CD4-positive, alpha-beta memory T cell (primary cell): ENCODE measurements at places on chromosomes 2 and 18. TPM values are rescaled to one million over a fixed set of nuclear protein-coding genes. Genes with fewer than 3 reads are reported as not detected.

GRCh38 chr18:47118981-47119380 lies 31.3 kb downstream of the HDHD2 start:
- no peak for DNase-seq
- H3K4me3 ChIP-seq, result no peak overlapping the region
- no peaks in the 10 kb centered on the region for H3K27me3 ChIP-seq
- H3K27ac ChIP-seq, result no peak overlapping the region
- peaks cover 7% of the 10 kb centered on the region for H3K36me3 ChIP-seq

DNA sequence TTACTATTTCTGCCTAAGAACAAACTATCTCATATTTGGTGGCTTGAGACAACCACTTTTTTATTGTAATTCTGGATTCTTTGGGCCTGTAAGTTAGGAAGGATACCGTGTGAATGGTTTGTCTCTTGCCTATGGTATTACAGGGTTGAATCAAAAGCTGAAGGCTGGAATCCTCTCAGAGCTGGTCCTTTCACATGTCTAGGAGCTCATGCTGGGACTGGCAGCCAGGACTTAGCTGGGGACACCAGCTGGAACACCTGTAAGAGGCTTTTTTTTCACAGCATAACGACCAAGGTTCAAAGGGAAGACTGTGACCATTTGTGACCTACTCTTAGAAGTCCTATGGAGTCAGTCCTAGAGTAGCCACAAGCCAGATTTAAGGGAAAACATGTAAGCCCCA lies 226.3 kb downstream of the ZNF804A start:
- no peaks in the 10 kb centered on the region for H3K36me3 ChIP-seq
- H3K4me1 ChIP-seq, result no peaks in the 10 kb centered on the region
- H3K27me3 ChIP-seq, result no peaks in the 10 kb centered on the region
- H3K27ac ChIP-seq, result no peak overlapping the region

The TMEFF2 gene
- polyA plus RNA-seq, result not detected

- H3K4me3 ChIP-seq, result peak overlapping the region; percentile 32
- no peaks in the 10 kb centered on the region for H3K27me3 ChIP-seq
- H3K36me3 ChIP-seq, result peaks cover 6% of the 10 kb centered on the region
- peak overlapping the region; percentile 52 for H3K27ac ChIP-seq
- peak; percentile 65 for DNase-seq
Observed at GRCh38 chr2:203718087-203718486, 11.6 kb downstream of the CD28 start.

DNA sequence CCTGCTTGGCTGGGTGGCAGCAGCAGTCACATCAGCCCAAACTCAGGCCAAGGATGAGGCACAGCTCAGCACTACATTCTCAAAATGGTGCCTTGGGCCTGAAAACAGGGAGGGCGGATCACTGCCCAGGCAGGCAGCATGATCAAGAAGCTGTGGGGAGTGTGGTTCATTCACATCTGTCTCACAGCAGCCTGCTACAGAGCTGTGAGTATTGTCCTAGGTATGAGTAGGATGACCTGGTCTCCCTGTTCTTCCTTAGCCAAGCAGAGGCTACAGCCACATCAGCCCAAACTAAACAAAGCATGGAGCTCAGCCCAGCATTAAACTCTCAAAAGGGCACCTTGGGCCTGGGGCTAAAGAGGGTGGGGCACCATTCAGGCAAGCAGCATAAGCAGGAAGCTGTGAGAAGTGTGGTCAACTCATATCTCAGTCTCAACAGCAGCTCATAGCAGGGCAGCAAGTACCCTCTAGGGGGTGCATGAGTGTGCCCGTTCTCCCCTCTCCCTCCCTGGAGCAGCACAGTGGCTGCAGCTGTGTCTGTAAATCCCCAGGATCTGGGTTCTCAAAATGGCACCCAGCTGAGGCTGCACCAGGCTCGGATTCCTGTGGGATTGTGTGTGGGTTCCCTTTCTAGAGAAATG lies 139.6 kb downstream of the TRABD2A start:
- H3K36me3 ChIP-seq, result no peaks in the 10 kb centered on the region
- H3K27ac ChIP-seq, result no peak overlapping the region
- peaks cover 22% of the 10 kb centered on the region for H3K4me1 ChIP-seq
- DNase-seq, result peak; percentile 58
- H3K4me3 ChIP-seq, result no peak overlapping the region
- H3K27me3 ChIP-seq, result no peaks in the 10 kb centered on the region

DNA sequence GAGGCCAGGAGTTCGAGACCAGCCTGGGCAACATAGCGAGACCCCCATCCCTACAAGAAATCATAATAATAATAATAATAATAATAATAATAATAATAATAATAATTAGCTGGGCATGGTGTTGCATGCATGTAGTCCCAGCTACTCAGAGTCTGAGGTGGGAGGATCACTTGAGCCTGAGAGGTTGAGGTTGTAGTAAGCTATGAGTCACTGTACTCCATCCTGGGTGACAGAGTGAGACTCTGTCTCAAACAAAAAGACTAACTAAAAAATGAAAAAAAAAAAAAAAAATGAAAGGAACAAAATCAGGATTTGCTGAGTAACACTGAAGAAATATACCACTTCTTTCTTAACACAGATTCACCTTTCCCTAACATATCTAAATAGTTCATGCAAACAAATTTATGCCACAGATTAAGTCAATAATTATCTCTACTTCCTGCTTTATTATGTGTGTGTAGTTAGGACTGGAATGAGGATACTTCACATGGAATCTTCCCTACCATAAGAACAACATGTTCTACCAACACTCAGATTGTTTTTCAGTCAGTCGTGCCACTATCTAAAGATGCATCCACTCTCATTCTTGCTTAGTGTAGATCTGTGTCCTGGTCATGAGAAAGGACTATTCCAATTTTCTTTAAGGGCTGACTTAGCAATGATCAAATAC lies 928.7 kb downstream of the SLC4A3 start:
- H3K27me3 ChIP-seq, result no peaks in the 10 kb centered on the region
- no peak overlapping the region for H3K4me3 ChIP-seq
- H3K27ac ChIP-seq, result no peak overlapping the region
- H3K36me3 ChIP-seq, result no peaks in the 10 kb centered on the region
- H3K4me1 ChIP-seq, result no peaks in the 10 kb centered on the region

DNA sequence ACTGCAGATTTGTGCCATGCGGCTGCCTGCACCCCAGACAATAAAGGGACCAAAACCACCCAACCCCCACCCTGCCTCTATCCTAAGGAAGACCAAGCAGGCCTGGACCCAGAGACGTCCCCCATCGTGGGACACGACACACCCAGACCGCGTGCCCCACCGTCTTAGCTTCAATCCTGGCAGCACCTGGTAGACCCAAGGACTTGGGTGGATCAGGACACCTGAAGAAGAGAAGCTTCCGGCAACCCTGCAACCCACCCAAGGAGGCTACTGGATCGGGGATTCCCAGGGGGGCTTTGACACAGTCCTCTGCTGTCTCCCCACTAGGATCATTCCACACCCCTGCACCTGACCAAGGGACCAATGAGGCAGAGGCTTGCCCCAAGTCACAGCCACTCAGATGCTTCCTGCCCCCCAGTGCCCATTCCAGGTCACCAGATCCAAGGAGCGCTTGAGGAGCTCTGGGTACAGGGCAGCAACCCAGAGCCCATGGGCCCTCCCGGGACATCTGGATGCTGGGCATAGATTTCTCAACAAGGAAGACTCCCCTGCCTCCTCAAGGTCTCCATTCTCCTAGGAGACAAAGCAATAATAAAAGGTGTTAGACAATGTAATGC lies 3.6 kb downstream of the ALPI start:
- H3K4me3 ChIP-seq, result no peak overlapping the region
- H3K4me1 ChIP-seq, result no peaks in the 10 kb centered on the region
- H3K27ac ChIP-seq, result no peak overlapping the region

GRCh38 chr18:24262087-24262486 lies 123.2 kb downstream of the CABYR start:
- H3K4me1 ChIP-seq, result no peaks in the 10 kb centered on the region
- H3K36me3 ChIP-seq, result no peaks in the 10 kb centered on the region
- H3K27me3 ChIP-seq, result no peaks in the 10 kb centered on the region
- no peak overlapping the region for H3K27ac ChIP-seq
- H3K4me3 ChIP-seq, result no peak overlapping the region

GRCh38 chr2:205190528-205190927 lies 491.8 kb upstream of the NRP2 start:
- no peak overlapping the region for H3K27ac ChIP-seq
- H3K36me3 ChIP-seq, result no peaks in the 10 kb centered on the region
- no peaks in the 10 kb centered on the region for H3K27me3 ChIP-seq

GRCh38 chr2:30022444-30023071 lies 101.2 kb upstream of the ALK start:
- H3K4me1 ChIP-seq, result no peaks in the 10 kb centered on the region
- H3K27ac ChIP-seq, result no peak overlapping the region
- H3K4me3 ChIP-seq, result no peak overlapping the region
- no peaks in the 10 kb centered on the region for H3K27me3 ChIP-seq
- H3K36me3 ChIP-seq, result no peaks in the 10 kb centered on the region
- no peak for DNase-seq

- H3K4me1 ChIP-seq, result peaks cover 9% of the 10 kb centered on the region
- H3K27ac ChIP-seq, result no peak overlapping the region
- DNase-seq, result no peak
- H3K36me3 ChIP-seq, result no peaks in the 10 kb centered on the region
- H3K4me3 ChIP-seq, result peak overlapping the region; percentile 31
Observed at GRCh38 chr2:209424199-209424701, 403 bp downstream of the MAP2 start.
